ENCODE measurements at places on chromosomes 6 and 20.
A peak's percentile ranks its signal among the peaks of the same experiment; 100 is the strongest.

DNA sequence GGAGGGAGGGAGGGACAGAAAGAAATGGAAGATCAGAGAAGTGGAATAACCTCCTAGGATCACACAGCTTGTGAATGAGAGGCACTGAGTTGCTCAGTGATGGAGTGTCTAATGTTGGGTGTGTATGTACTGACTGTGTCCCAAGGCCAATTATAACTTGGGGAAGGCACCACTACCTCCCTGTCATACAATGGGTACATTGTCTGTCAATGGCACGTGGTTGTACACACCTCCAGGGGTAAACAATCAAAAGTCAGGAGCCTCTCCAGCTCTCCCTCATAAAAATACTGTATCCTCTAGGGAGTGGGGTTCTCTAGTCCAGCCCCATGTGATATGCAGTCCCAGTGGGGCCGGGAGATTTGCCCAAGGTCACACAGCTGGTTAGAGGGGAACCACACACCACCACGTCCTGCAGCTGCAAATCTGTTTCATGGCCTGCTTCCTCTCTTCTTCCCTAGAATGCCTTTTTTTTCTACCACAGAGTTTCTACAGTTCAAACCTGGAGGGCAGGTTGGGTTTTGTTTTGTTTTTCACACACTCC, 112.5 kb downstream of the SNX5 start:
- H3K27ac ChIP-seq: no peak overlapping the region
- H3K4me3 ChIP-seq: no peak overlapping the region
- no peaks in the 10 kb centered on the region for H3K36me3 ChIP-seq
- H3K4me1 ChIP-seq: peaks cover 36% of the 10 kb centered on the region

GRCh38 chr6:112288475-112288874, 34.1 kb upstream of the LAMA4 start:
- H3K27me3 ChIP-seq: peaks cover 66% of the 10 kb centered on the region
- H3K4me3 ChIP-seq: no peak overlapping the region
- no peaks in the 10 kb centered on the region for H3K36me3 ChIP-seq
- H3K27ac ChIP-seq: no peak overlapping the region

GRCh38 chr6:43748765-43749164, 21.2 kb upstream of the VEGFA start:
- H3K27ac ChIP-seq: no peak overlapping the region
- no peaks in the 10 kb centered on the region for H3K4me1 ChIP-seq
- no peak for DNase-seq
- no peaks in the 10 kb centered on the region for H3K36me3 ChIP-seq

- no peaks in the 10 kb centered on the region for H3K27me3 ChIP-seq
- H3K4me1 ChIP-seq: peaks cover 38% of the 10 kb centered on the region
- peak overlapping the region; percentile 72 for H3K27ac ChIP-seq
- no peak for DNase-seq
Observed at GRCh38 chr6:116251568-116252384, 2.1 kb downstream of the TSPYL4 start.

All from activated T-helper 2 cell treated with anti-CD3 and anti-CD28 coated beads, Interferon-gamma antibody, Interleukin-2, Interleukin-4, amounts not matched to agents 10 μg/mL and 5 μg/mL and 100 μg/mL, durations not matched to agents 14 hours and 24 hours and 36 hours (primary cell).